ENCODE measurements at places on chromosomes 4 and X. TPM values are rescaled to one million over a fixed set of nuclear protein-coding genes. Genes with fewer than 3 reads are reported as not detected.

DNA sequence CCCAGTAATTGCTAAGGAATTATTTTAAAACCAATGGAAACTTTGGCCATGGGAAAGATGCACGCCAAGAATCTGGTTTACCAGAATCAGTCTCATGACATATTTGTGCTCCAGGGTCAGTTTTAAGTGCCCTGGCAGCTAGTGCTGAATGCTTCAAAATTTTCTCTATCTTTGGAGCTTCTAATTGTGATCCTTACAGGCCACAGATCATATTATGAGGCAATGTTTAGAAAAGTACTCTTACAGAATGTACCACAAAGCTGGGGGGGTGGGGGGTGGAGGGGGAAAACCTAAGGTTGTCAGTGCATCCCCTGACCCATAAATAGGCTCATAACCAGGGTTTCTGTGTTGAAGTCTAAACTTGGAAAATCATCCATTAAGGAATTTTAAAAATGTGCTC, 514.5 kb downstream of the INPP4B start:
- peaks cover 17% of the 10 kb centered on the region for H3K4me1 ChIP-seq
- no peak overlapping the region for H3K27ac ChIP-seq
- no peak overlapping the region for H3K4me3 ChIP-seq
- H3K36me3 ChIP-seq, result no peaks in the 10 kb centered on the region
- DNase-seq, result no peak
- H3K27me3 ChIP-seq, result no peaks in the 10 kb centered on the region

GRCh38 chr4:148962539-148963290, 520.5 kb upstream of the NR3C2 start:
- H3K27me3 ChIP-seq, result peaks cover 3% of the 10 kb centered on the region
- H3K36me3 ChIP-seq, result no peaks in the 10 kb centered on the region
- H3K27ac ChIP-seq, result no peak overlapping the region
- peaks cover 6% of the 10 kb centered on the region for H3K4me1 ChIP-seq
- no peak for DNase-seq

DNA sequence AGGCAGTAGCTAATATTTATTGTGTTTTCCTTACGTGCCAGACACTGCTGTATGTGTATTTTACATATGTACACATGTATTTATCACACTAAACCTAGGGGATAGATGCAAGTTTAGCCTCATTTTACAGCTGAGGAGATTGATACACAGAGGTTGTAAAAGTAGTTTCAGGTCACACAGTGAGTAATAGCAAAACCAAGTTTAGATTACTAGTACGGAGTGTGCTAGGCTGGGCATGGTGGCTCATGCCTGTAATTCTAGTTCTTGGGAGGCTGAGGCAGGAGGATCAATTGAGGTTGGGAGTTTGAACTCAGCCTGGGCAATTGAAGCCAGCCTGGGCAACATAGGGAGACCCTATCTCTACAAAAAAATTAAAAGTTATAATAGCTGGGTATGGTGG, 701.1 kb upstream of the ATOH1 start:
- H3K27me3 ChIP-seq, result no peaks in the 10 kb centered on the region
- no peak overlapping the region for H3K4me3 ChIP-seq
- DNase-seq, result no peak

- DNase-seq, result no peak
- H3K4me3 ChIP-seq, result peak overlapping the region; percentile 62
- H3K36me3 ChIP-seq, result peaks cover 2% of the 10 kb centered on the region
- peaks cover 50% of the 10 kb centered on the region for H3K27me3 ChIP-seq
Measured at GRCh38 chrX:107448625-107448997, 841 bp upstream of the FRMPD3 start.

- DNase-seq, result no peak
- H3K36me3 ChIP-seq, result peaks cover 1% of the 10 kb centered on the region
- no peak overlapping the region for H3K4me3 ChIP-seq
- H3K4me1 ChIP-seq, result peaks cover 26% of the 10 kb centered on the region
- H3K27ac ChIP-seq, result no peak overlapping the region
- H3K27me3 ChIP-seq, result no peaks in the 10 kb centered on the region
Measured at GRCh38 chrX:41542536-41542935, 95.4 kb downstream of the NYX start.

DNA sequence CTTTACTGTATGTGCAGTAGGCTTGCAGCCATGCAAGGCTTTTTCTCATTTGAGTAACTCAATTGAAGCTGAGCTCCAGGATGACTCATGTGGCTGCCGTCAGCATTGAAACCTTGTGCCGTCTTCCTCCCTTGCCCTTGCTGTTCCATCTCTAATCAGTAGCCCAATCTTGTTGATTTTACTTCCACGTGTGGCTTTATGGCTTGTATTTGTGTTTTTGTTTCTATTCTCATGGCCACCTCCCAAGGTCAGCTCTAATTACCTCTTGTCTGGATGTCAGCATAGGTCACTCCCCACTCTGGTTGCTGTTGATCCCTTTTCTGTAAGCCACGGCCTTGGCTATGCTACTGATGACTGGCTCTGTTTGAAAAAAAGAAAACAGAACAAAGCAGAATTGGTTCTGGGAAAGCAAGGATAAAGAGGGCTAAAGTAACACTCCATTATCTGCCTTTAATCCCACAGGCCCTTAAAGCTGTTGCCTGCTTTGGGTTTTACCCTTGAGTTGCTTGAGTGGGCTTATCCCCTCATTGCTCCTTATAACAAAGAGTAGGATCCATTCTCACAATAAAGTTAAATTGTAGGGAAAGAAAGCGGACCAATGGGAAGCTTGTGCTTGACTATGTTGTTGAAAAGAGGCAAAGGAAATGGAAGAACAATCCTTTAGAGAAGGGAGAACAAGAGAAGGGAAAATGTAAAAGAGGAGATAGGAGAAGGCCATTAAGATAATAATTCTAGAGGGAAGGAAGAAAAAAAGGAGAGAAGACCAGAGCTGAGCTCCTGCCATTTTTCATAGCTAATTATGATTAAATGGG, 173.9 kb upstream of the PGRMC2 start:
- no peaks in the 10 kb centered on the region for H3K36me3 ChIP-seq
- no peak overlapping the region for H3K27ac ChIP-seq
- H3K4me3 ChIP-seq, result no peak overlapping the region
- DNase-seq, result no peak

- H3K4me1 ChIP-seq, result peaks cover 4% of the 10 kb centered on the region
- peaks cover 1% of the 10 kb centered on the region for H3K36me3 ChIP-seq
- H3K27ac ChIP-seq, result no peak overlapping the region
- peaks cover 5% of the 10 kb centered on the region for H3K27me3 ChIP-seq
Measured at GRCh38 chrX:134206221-134206620, 30.8 kb upstream of the CCDC160 start.

DNA sequence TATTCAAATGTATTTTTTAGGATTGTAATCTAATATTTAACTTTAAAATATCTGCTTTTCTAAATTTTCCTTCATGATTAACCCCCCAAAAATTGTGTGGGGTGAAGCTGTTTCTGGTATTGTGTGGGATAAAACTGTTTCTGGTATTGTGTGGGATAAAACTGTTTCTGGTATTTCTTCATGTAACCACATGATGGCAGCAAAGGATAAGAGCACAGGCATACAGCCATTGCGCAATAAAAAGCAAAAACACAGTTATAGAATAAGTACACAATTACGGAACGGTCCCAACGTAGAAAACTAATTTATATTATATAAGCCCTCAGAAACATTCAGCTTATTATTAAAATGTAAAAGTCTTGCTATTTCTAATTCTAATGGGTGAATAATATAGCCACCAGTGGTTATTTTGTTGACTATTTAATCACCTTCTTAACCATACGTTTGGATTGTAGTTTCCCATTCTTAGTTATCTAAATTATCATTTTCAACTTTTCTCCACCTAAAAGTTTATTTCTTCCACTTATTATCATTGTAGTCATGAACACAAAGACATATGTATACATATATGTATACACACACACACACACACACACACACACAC, 333.9 kb upstream of the FSTL5 start:
- H3K36me3 ChIP-seq, result no peaks in the 10 kb centered on the region
- H3K27ac ChIP-seq, result no peak overlapping the region
- no peaks in the 10 kb centered on the region for H3K4me1 ChIP-seq
- peaks cover 11% of the 10 kb centered on the region for H3K27me3 ChIP-seq
- no peak for DNase-seq

- no peak overlapping the region for H3K4me3 ChIP-seq
- H3K27ac ChIP-seq, result no peak overlapping the region
- peaks cover 24% of the 10 kb centered on the region for H3K27me3 ChIP-seq
- H3K36me3 ChIP-seq, result no peaks in the 10 kb centered on the region
- no peak for DNase-seq
Measured at GRCh38 chr4:164892018-164892417, 15.0 kb downstream of the APELA start.

DNA sequence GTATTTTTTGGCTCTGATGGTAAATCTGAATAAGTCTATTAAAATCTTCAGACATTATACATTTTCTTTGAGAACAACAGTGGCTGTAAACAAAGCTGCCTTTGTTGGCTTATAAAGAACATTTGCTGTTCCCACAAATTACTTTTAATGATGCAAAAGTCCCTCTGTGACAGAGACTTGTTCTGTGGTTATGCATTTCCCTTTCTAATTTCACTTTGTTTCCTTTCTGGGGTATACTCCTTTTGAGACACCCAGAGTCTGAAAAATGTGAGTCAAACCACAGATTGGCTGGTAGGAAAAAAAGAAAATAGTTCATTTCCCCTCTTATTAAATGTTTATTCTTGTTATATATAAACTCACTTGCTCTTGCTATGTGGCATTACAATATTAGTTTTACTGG, 402.4 kb downstream of the PACRGL start:
- H3K27me3 ChIP-seq, result no peaks in the 10 kb centered on the region
- H3K36me3 ChIP-seq, result no peaks in the 10 kb centered on the region
- no peak overlapping the region for H3K27ac ChIP-seq

DNA sequence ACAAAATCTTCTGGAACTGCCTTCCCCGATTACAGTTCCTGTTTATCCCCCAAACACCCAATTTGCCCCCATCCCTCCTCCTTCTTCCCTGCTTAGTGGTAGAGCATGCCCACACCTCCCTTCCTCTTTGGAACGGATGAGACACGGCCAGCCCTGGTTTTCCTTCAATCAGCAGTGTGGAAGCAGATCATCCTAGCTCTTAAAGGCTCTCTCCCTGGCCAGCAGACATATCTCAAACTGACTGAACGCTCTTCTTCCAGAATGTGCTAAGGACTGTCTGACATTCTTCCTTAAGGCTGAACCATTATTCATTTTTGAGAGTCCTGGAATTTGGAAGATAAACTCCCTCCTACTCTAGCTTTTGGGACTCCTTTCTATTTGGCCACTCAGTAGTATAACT, 161.1 kb downstream of the TRIML1 start:
- peaks cover 12% of the 10 kb centered on the region for H3K4me1 ChIP-seq
- no peak overlapping the region for H3K4me3 ChIP-seq
- H3K36me3 ChIP-seq, result no peaks in the 10 kb centered on the region
- DNase-seq, result no peak
- no peak overlapping the region for H3K27ac ChIP-seq
- H3K27me3 ChIP-seq, result no peaks in the 10 kb centered on the region

GRCh38 chr4:72505314-72505744, 63.7 kb downstream of the ADAMTS3 start:
- no peak for DNase-seq
- no peaks in the 10 kb centered on the region for H3K36me3 ChIP-seq
- no peak overlapping the region for H3K4me3 ChIP-seq
- H3K27ac ChIP-seq, result no peak overlapping the region
- no peaks in the 10 kb centered on the region for H3K4me1 ChIP-seq

GRCh38 chr4:79872738-79873137, 200.3 kb downstream of the ANTXR2 start:
- DNase-seq, result no peak
- H3K4me1 ChIP-seq, result no peaks in the 10 kb centered on the region
- peaks cover 23% of the 10 kb centered on the region for H3K27me3 ChIP-seq
- no peak overlapping the region for H3K4me3 ChIP-seq

DNA sequence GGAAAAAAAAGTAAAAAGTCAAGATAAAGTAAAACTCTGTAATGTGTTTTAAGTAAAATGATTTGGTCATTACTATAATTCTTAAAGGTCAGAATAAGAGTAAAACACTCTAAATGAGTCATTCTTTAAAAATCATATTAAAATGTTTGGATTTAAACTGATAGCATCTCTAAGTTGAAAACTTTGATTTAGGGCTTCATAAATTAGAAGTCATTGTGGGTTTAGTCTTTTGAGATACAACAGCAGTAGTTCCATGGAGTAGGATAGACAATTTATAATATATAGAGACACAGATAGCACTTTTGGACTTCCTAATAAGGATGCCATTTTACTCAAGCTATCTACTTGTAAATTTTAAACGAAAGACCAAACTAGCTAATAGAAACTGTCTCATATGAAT, 77.1 kb upstream of the PABPC4L start:
- no peak for DNase-seq
- no peak overlapping the region for H3K4me3 ChIP-seq
- no peak overlapping the region for H3K27ac ChIP-seq
- no peaks in the 10 kb centered on the region for H3K4me1 ChIP-seq
- H3K36me3 ChIP-seq, result no peaks in the 10 kb centered on the region

DNA sequence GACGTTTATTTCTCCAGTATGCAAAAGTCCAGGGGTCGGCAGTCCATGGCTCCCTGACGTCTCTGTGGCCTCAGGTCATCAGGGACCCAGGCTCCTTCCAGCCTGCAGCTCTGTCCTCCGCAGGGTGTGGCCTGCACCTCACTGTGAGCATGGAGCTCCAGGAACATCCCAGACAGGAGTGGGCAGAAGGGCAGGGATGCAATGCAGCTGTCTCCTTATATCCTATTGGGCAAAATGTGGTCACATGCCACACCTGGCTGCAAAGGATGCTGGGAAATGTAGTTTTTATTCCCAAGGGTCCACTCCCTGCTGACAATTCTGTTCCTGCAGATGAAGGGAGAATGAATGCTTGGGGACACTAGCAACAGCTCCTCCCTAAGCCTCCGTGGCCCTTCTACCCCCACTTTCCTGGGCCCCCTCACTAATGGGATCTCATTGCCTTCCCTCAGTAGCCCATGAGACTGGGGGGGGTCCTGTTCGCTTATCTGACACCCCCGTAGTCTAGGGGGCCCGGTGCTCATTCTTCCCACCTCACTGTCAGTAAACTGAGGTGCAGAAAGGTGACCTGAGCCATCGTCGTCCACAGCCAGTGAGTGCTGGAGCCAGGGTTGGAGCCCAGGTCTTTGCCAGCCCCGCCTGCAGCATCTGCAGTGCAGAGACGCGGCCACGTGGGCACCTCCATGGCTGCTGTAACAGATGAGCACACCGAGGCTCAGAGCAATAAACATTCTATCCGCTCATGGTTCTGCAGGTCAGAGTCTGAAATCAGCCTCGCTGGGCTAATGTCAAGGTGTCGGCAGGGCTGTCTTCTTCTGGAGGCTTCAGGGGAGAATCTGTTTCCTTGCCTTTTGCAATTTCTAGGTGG, 5.9 kb upstream of the GRPEL1 start:
- H3K4me1 ChIP-seq, result peaks cover 5% of the 10 kb centered on the region
- peaks cover 8% of the 10 kb centered on the region for H3K27me3 ChIP-seq
- no peak for DNase-seq
- no peaks in the 10 kb centered on the region for H3K36me3 ChIP-seq
- no peak overlapping the region for H3K4me3 ChIP-seq

The CXCL9 gene
- total RNA-seq, result not detected

The DCAF8L2 gene
- not detected for total RNA-seq

The CSTF2 gene
- 12.2 TPM for total RNA-seq

The NAP1L2 gene
- not detected for total RNA-seq

The HEPH gene
- 6.3 TPM for total RNA-seq

The TCEANC gene
- 4.7 TPM for total RNA-seq

The SHROOM4 gene
- total RNA-seq, result 2.5 TPM

The PABPC5 gene
- 5.9 TPM for total RNA-seq

The FRMPD4 gene
- 1.6 TPM for total RNA-seq

The TENM3 gene
- total RNA-seq, result 78.3 TPM
